Smooth muscle cell of trachea (primary cell): ENCODE measurements at places on chromosomes 5 and 9. TPM values are rescaled to one million over a fixed set of nuclear protein-coding genes. Genes with fewer than 3 reads are reported as not detected.

Gene NR6A1
- total RNA-seq = 0.44 and 0.66 TPM in 2 replicates

Gene IFNA13
- total RNA-seq = not detected in 2 replicates

Gene MEGF10
- under 0.01 TPM in 1 of 2 replicates, not detected in the other for total RNA-seq

Gene PFDN1
- 62.0 and 76.4 TPM in 2 replicates for total RNA-seq

Gene ANKRD34B
- total RNA-seq = not detected in 2 replicates

Gene BSPRY
- not detected in 2 replicates for total RNA-seq

Gene ZFYVE16
- 24.5 and 32.1 TPM in 2 replicates for total RNA-seq

Gene PCDHGB7
- 15.7 and 16.4 TPM in 2 replicates for total RNA-seq

Gene EGR1
- total RNA-seq = 2.8 and 4.5 TPM in 2 replicates

Gene RAI14
- total RNA-seq = 107 and 176 TPM in 2 replicates

Gene PCDHA9
- under 0.01 TPM in 2 replicates for total RNA-seq

Gene OLFML2A
- total RNA-seq = 3.6 and 28.8 TPM in 2 replicates

Gene NR5A1
- total RNA-seq = not detected in 2 replicates

Gene FABP6
- total RNA-seq = not detected in 2 replicates

Gene EPB41L4B
- total RNA-seq = 0.15 and 0.66 TPM in 2 replicates

Gene SUSD3
- 0.73 and 1.3 TPM in 2 replicates for total RNA-seq

Gene TTC16
- total RNA-seq = 0.15 TPM in 1 of 2 replicates, not detected in the other

Gene NUTM2F
- total RNA-seq = not detected in 2 replicates

Gene ARID3C
- not detected in 2 replicates for total RNA-seq

Gene IL17B
- not detected in 2 replicates for total RNA-seq

Gene GNAQ
- total RNA-seq = 28.4 and 32.3 TPM in 2 replicates

Gene PCDHGA8
- total RNA-seq = 3.9 and 5.6 TPM in 2 replicates

Gene NEUROG1
- not detected in 2 replicates for total RNA-seq

Gene ENC1
- total RNA-seq = 16.1 and 25.6 TPM in 2 replicates

Gene GFI1B
- total RNA-seq = 0.17 TPM in 1 of 2 replicates, not detected in the other
